ENCODE measurements at places on chromosomes 11 and 22.
A peak's percentile ranks its signal among the peaks of the same experiment; 100 is the strongest.

DNA sequence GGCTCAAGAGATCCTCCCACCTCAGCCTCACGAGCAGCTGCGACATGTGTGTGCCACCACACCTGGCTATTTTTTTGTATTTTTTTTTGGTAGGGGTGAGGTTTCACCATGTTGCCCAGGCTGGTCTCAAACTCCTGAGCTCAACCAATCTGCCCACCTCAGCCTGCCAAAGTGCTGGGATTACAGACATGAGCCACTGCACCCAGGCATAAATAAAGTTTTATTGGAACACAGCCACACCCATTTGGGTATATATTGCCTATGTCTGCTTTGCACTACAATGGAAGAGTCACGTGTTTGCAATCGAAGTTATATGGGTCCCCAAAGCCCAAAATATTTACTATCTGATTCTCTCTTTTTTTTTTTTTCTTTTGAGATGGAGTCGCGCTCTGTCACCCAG lies 1.8 kb upstream of the MS4A15 start:
- no peak for DNase-seq

DNA sequence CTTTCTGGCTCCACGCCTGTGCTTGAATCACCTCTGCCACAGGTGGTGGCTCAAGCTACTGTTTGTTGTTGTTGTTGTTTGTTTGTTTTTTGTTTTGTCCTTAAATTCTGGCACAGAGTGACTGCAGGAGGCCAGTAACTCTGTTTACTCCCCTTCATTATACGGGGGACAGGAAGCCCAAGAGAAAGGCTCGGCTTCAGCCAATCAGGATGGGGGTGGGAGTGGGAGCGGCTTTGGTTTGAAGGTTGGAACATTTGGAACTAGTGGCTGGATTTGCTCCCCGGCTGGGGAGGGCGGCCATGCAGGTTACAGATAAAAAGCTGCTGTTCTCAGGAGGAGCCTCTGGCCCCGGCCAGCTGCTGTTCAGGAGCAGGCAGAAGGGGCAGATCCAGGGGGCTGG lies 19.7 kb upstream of the CABP2 start:
- DNase-seq: no peak

- no peak for DNase-seq
Observed at GRCh38 chr22:22858559-22858937, 29.1 kb upstream of the IGLL5 start.

DNA sequence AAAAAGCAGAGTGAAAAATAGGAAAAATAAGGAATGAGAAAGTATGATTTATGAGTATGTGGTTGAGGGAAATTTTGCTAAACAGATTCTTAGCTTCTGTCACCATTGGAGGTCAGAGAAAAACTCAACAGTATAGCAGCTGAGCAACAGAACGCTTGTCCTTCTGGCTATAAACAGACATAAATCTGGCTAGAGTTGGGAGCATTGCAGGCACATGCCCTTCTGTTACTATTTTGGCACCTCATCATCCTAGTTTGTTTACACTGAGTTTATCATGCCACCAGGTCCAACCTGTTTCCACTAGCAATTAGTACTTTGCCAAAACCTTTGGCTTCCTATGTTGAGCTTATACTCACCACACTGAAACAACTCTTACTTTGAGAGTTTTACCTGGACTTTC lies 6.9 kb downstream of the UBE4A start:
- DNase-seq: no peak

GRCh38 chr11:65362966-65363365 lies 8.4 kb downstream of the TIGD3 start:
- DNase-seq: no peak

DNA sequence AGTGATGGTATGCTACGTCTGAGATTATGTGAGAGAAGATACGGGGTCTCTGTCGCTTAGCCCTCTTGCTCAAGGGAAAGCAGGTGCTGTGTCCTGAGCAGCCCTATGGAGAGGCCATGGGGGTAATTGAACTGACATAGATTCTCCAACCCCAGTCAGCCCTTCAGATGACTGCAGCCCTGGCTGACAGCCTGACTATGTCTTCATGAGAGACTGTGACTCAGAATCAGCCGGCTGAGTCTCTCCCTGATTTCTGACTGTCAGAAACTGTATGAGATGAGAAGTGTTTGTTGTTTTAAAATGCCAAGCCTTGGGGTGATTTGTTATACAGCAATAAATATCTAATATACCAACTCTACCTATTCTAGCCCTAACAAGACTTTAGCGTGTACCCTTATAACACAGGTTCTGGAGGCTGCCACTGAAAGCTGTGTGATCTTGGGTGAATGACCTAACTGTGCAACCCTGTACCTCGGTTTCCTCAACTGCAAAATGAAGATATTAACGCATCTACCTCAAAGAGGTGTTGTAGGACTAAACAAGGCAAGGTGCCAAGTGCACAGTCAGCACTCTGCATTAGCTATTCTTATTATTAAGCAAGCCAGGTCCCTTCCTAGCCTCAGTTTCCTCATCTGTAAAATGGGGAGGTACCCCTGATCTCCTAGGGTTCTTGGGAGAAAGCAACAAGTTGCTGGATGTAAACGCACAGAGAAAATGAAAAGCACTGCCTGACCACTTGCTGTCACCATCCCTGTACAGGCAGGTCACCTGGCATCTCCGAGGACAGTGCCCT lies 24.9 kb downstream of the SLC43A1 start:
- no peak for DNase-seq

GRCh38 chr22:50085211-50085972 lies at the start of gene MLC1:
Gene MLC1 (minus strand): TSS chr22:50085426. CDS start chr22:50084902, 524 bp downstream.
- DNase-seq: no peak

- DNase-seq: no peak
Observed at GRCh38 chr22:21920341-21921183, 32.1 kb downstream of the PPM1F start.

DNA sequence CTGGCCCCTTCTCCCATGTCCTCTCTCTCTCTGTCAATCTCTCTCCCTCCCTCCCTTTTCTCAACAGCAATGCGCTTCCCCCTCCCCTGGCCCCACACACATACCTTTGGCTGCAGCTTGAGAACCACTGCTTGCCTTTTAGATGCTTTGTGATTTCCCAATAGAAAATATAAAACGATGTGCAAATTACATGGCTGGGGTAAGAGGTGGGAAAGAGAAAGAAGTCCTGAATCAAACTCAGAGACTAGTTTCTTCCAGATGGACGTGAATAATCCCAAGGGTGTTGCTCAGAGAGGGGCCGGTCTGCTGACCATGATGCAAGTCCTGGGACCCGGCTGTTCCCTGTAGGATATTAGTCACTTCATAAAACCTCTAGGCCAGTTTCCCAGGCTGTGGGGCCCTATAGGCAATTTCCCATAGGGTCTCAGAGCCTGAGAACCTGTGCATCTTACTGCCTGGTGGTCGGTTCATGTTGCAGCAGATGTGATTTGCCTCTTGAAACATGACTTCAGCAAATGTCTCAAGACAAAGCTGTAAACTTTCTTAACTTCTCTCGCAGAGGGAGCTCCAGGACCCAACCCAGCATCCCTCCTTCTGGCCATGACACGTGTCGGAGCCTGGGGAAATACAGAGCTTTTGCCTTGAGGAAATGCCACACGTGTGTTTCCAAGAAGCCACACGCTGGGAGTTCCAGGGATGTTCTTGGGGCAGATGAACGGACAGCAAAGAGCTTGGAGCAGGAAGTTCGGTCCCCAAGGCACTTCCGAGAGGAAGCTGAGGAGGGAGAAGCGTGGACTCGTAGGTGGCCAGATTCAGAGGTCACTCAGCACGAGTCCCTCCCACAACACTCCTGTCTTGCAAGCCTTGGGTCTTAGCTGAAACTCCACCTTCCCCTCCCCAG lies 34.5 kb upstream of the ETS1 start:
- peak; percentile 66 for DNase-seq

DNA sequence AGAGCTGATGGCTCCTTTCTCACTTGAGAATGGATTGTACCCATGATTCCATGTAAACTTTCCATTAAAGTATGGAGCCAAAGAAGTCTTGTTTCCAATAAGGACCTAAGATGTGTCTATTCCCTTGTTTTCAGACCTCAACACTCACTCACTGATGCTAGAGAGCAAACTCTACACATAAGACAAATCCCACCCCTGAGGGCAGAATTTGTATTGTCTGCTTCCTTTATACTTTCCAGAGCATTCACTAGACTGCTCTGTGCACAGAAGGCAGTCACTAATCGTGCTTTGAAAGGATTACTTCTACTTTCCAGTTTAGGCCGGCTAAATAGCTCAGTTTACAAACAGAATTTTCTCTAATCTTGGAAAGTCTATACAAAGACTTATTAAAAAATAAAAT lies 6.4 kb downstream of the ANKRD49 start:
- no peak for DNase-seq

GRCh38 chr11:2652333-2653197 lies 47.2 kb downstream of the KCNQ1OT1 start:
- DNase-seq: no peak

DNA sequence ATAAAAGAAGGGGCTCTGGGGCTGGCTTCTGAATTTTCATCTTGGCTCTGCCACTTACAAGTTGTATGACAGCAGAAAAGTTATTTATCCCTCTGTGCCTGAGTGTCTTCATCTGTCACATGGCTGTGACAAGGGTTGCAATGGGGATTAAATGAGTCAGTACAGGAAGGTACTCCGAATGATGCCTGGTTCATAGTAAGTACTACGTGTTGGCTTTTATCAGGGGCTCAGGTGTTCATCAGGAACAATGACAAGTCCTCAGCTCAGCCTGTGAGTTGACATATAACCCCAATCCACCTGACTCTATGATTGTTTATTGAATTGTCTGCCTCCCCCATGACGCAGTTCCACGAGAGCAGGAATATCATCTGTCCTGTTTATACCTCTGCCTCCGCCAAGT lies 45.7 kb downstream of the PAMR1 start:
- no peak for DNase-seq

- DNase-seq: peak; percentile 94
Observed at GRCh38 chr11:86069408-86070101, 671 bp upstream of the PICALM start.

GRCh38 chr11:8886322-8886721 lies 24.7 kb upstream of the AKIP1 start:
- DNase-seq: no peak

DNA sequence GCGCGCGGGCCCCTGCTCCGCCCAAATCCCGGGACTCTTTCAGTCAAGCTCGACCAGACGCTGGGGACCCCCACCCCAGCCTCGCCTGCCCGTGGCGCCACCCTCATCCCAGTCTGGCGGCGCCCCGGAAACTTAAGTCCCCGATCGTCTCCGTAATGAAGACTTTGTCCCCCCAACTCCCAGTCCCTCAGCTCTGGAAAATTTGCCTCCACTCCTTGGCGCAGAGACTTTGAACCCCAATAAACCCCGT lies 348 bp downstream of the PLCB3 start:
- no peak for DNase-seq

GRCh38 chr11:2304506-2305139 lies 2.8 kb downstream of the TSPAN32 start:
- DNase-seq: no peak

GRCh38 chr11:69702239-69702691 lies 1.6 kb downstream of the FGF19 start:
- no peak for DNase-seq

DNA sequence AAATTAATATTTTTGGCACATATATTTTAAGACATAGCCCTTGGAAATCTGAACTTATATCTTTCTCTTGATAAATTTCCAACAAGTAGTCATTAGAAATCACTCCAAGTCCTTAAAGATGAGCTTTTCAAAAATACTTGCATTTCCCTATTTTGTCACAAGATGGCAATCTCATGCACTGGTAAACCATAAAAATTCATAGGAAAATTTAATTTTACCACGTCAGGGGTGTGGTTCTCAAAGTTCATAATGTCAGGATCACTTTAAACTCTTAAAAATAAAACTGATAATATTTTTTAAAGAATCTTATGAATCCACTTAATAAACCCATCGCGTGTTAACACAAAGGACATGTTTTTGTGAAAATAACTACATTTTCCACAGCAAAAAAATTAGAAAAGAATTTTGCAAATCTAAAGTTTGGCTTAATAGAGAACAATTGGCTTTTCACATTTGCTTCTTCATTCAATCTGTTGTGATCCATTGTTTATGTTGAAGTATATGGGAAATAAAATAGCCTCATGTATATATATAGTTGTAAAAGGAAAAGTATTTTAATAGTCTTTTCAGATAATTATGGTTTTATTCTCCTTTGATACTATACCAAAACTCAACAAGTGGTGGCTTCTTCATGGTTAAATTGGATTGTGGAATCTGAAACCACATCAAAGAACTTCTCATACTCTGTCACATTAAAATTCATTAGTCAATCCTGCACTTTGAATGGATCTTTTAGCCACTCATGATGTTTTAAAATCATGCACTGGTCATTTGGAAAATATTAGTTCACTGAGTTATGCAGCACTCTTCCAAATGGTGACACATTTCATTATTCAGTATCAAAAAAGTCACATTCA lies 169.1 kb downstream of the CADM1 start:
- no peak for DNase-seq

- no peak for DNase-seq
Observed at GRCh38 chr11:71999798-72000197, 1.1 kb downstream of the IL18BP start.

DNA sequence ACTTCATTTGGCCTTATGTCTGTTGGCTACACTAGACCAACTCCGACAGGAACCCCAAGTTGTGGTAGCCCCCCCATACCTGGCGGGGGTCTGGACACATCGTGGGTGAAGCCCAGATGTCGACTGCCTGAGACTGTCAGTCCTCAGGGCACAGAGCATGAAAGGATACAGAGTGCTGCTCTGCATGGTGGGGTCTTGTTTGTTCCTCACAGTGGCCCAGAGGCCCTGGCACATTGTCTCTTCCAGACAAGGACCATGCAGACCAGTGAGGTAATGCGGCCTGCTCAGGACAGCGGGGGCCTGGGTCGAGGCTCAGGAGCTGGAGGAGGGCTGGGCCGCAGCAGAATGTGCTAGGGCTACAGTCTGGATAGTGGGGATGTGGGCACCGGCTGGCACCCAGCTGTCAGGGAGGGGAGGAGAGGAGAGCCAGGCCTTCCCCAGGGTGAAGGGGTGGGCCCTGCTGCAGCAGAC lies 14.6 kb downstream of the CAPN5 start:
- DNase-seq: no peak

- DNase-seq: no peak
Observed at GRCh38 chr11:46362156-46363030, 15.1 kb downstream of the DGKZ start.

GRCh38 chr11:61587541-61587941 lies 6.7 kb upstream of the SYT7 start:
- no peak for DNase-seq

DNA sequence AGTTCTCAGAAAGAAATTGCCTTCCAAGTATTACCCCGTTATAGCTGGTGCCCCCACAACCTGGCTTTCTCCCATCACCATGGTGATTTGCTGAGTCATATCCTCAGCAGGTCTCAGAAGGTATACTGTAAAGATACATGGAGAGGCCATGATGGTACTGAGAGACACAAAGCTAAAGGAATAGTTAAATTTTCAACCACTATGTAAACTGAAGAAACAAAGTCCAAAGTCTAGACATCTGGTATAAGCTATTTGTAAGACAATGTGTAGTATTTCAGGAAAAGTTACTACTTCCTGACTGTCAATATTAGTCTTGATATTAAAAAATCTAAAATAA lies 377.1 kb downstream of the DCDC1 start:
- DNase-seq: no peak

- DNase-seq: no peak
Observed at GRCh38 chr11:44989831-44990566, 39.3 kb upstream of the TP53I11 start.

- no peak for DNase-seq
Observed at GRCh38 chr22:46609724-46610201, 10.4 kb upstream of the GRAMD4 start.

All from kidney epithelial cell (primary cell).